Left lung (tissue), 14 donors: ENCODE measurements at places on chromosomes 1 and 21. TPM values are rescaled to one million over a fixed set of nuclear protein-coding genes. Genes with fewer than 3 reads are reported as not detected.

The SPRR3 gene
- not detected for polyA plus RNA-seq

The TTC34 gene
- polyA plus RNA-seq: 0.91 TPM

The PYCR2 gene
- 55.7 TPM for polyA plus RNA-seq

GRCh38 chr21:16418226-16418625 is 688.4 kb downstream of the USP25 start:
- no peaks in the 10 kb centered on the region for H3K36me3 ChIP-seq
- H3K27ac ChIP-seq: no peak overlapping the region
- no peak for DNase-seq
- no peaks in the 10 kb centered on the region for H3K27me3 ChIP-seq
- H3K4me1 ChIP-seq: no peaks in the 10 kb centered on the region

DNA sequence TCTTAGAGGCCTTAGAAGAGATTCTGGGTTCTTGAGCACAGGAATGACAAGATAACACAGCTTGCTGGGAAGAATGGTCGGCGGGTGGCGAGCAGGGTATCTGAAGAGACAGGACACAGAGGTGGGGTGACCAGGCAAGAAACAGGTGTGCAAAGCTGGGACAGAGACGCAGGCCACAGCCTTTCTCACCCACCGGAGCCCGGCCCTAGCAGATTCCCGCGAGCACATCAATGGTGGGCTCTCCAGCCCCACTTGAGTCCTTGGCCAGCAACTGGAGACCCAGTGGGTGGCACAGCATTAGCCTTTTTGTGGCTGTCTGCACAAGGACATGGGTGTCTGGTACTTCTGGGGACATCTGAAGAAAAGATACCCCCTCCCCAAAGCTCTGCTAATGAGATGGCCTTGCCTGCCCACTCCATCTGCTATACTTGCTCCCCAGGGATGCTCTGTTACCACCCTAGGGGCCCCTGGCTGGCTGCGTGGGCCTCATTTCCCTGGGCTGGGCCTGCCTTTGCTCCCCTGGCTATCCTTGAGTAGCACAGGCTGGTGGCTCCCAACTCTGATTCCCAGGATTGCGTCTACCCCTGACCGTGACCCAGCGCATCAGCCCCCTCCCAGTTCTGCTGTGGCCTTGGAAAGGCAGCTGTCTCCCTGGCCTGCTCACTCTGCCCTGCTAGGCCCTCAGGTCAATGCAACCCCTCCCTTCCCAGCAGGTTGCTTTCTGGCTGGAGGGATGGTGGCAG is 127.2 kb upstream of the ADAR start:
- H3K27me3 ChIP-seq: no peaks in the 10 kb centered on the region
- H3K27ac ChIP-seq: no peak overlapping the region
- no peak overlapping the region for H3K4me3 ChIP-seq
- DNase-seq: no peak

GRCh38 chr21:25560271-25560685 is 47.0 kb downstream of the MRPL39 start:
- no peak for DNase-seq
- no peak overlapping the region for H3K4me3 ChIP-seq
- no peak overlapping the region for H3K27ac ChIP-seq
- no peaks in the 10 kb centered on the region for H3K27me3 ChIP-seq

- H3K27ac ChIP-seq: no peak overlapping the region
- no peaks in the 10 kb centered on the region for H3K27me3 ChIP-seq
- DNase-seq: no peak
- H3K4me3 ChIP-seq: no peak overlapping the region
Observed at GRCh38 chr21:33458861-33459260, 20.9 kb downstream of the TMEM50B start.
